ENCODE measurements at places on chromosomes 7 and 10.

DNA sequence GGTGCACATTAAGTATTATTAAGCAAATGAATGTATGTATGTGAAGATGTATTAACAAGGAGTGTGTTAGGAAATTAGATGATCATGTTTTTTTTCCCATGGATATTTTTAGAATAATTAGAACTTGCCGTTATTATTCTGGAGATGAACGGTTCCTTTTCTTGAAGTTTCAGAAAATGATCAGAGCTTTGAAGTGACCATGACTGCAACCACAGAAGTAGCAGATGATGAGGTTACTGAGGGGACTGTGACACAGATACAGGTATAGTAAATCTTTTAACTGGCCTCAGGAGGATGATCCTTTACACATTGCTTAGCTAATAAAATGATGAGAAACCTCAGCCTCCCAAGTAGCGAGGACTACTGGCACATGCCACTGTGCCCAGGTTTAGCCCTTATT lies 18.6 kb downstream of the DMTF1 start:
- DNase-seq, result no peak

DNA sequence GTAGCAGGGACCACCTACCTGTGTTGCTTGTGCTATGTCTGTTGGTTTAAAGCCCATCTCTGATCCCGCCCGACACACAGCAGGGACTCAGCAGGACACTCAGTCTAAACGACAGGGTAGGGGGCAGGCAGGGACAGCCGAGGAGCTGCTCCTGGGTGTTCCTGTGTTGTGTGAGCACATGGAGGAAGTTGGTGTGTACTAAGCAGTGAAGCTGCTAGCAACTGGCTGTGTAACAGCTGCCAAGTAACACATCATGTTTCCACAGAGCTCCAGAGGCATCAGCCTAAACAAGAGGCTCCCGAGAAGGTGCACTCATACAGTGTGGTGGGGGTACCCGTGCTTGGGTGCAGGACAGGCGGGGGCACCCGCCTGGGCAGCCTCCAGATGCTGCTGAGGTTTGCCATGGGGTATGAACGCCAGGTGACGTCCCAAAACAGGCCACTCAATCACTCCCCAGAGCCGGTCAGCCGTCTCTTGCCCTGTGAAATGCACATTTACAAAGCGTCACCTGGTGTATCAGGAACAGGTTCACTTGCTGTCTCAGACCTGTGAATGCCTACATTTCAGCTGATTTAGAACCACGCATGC lies 59.6 kb downstream of the PTPRN2 start:
- no peak for DNase-seq

DNA sequence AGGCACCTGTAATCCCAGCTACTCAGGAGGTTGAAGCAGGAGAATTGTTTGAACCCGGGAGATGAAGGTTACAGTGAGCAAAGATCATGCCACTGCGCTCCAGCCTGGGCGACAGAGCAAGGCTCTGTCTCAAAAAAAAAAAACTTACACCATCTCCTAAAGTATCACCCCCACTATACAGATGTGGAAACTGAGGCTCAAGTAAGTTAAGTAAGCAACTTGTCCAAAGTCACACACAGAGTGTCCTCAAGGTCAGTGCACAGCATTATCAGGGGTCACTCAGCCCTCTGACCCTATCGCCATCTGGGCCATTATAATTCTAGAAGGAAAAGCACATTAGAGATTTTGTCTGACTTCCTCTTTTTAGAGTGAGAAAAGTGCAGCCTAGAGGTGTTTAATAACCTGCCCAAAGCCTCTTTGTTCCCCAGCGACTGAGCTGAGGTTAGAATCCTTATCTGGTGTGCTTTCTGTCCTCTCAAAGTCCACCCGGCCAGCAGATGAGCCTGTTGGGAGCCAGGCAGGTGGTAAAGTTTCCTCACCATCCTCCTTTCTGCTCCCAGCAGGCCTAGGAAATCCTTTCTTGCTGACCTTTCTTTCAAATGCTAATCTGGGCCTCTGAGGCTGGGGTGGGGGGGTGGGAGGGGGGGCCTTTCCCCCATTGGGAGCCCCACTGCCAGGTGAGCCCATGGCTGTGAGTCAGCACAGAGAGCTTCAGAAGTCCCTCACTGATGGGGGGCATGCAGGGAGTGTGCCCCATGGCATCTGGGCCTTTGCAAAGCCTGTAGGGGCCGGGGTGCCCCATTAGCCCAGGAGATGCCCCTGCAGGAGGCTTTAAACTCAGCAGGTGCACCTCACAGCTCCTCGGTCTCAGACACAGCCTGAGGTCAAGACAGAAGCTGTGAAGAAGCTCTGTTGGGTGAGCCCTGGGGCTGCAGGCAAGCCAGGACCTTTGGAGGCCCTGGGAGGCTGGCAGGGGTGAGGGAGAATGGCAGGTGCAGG lies 12.0 kb upstream of the KCNMA1 start:
- no peak for DNase-seq

- DNase-seq, result no peak
Observed at GRCh38 chr10:100696477-100696901, 48.9 kb upstream of the PAX2 start.

DNA sequence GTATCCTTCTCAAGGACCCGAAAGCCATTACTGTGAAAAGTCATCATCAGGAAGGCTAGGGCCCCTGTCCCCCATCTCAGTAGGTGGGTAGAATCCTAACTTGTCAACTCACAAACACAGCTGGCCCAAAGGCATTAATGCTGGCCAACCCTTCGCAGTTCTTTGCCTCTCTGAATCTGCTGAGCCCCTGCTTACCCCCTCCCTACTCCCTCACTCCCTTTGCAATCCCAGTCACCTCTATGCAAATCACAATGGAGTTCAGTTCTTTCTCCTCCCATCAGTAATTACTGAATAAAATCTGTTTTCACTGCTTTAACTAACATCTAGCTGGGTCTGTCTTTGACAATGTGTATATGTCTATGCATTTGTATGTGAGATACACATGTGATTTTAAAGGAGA lies 38.1 kb upstream of the AOAH start:
- no peak for DNase-seq

GRCh38 chr7:140540136-140540777 lies 61.0 kb upstream of the MKRN1 start:
- DNase-seq, result peak; percentile 10

DNA sequence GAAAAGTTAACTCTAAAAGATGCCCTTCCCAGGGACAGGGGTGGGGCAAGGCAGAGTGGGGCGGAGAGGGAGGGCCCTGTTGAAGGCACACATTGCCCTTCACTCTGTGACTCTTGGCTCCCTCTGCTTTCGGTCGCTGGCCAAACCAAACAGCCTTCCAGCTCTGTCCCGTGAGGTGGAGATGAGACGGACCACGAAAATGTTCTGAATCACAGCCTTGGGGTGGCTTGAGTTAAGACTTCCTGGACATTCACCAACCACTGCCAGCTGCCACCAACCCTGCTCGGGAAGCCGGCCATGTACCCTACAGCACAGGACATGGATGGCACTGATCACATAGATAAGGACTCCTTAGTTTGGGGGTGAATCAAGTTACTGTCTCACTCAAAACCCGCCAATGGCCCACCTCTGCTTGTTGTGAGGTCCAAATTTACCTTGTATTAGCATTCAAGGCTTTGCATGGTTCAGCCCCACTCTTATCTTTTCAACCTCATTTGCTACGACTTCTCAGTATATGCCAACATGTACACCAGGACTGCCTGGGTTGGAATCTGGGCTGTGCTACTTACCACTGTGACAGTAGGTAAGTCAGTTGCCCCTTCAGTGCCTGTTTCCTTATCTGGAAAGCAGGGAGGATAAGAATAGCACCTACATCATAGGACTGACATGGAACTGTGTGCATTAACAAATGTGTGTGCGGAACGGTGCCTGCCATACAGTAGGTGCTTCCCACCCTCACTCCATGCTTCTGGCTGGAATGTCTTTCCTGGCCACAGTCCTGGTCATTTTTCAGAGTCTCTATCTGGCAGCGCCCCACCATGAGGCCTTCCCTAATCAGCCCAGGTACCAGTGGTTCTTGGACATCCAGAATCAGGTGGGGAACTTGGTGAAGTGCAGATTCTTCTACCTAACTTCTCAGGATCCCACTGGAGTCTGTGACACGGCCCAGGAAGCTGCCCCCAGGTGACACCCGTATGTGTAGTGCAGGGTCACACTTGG lies 28.0 kb downstream of the ITPRIP start:
- DNase-seq, result no peak

DNA sequence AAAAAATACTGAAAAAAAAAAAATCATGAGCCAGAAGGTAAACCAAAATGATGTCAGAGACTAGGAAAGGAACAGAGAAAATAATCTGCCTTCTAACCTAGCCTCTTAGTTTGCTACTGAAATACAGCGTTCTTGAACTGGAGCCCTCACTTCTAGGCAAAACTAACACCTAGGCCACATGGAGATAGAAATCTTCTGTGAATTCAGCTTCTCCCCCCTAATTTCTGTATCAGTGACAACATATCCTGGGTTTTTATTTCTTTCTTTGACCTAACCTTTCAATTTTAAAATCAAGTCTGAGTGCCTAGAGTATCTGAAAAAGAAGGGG lies 100.1 kb upstream of the GLCCI1 start:
- no peak for DNase-seq

DNA sequence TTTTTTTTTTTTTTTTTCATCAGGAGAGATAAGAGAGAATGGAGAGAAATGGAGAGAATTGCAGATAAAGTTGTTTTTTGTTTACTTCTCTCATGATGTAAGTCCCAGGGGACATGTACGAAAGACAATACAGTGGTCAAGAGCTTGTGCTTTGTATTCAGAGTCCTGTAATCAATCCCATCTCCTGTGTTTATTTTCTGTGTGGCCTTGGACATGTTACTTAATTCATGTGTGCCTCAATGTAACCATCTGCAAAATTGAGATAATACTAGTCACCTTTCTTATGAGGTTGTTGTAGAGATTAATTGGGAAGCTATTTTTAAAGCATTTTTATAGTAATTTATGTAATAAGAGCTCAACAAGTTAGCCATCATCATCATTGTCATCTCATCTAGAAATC lies 117.5 kb downstream of the CDK14 start:
- DNase-seq, result no peak

- no peak for DNase-seq
Observed at GRCh38 chr10:17028798-17029197, 100.8 kb downstream of the CUBN start.

DNA sequence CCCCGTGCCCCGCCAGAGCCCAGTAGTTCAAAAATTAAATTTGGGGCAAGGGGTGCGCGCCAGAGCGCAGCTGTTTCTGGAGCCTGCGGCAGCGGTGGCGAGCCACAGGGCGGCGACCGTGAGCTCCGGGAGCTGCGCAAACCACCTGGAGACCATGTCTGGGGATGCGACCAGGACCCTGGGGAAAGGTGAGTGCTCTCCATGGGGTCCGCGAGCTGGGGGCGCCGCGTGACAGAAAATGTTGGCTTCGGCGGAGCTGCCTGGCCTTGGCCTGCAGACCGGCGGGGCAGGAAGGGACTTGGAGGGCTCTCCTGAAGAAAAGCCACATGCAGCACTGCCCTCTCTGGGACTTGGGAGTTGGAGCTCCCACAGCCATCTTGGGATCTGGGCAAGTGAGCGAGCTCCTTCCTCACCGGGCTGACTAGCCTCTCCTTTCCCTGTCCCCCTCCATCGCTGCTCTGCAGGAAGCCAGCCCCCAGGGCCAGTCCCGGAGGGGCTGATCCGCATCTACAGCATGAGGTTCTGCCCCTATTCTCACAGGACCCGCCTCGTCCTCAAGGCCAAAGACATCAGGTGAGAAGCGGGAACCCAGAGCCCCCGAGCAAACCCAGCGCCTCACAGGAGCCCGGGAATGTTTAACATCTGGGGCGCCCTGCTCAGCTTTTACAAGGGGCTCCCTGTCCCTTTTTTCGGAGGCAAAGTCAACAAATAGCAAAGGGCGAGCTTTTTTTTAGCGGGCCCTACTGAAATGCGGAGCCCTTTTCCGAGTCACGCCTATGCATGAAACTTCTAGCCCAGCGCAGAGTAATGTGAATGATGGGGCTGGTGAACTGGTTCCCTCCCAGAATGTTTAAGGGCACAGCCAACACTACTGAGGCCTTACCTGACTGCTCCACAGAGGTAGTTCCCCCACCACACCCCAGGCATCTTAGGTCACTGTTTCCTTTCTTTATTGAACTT lies 6.1 kb downstream of the GSTO2 start:
- no peak for DNase-seq

- DNase-seq, result no peak
Observed at GRCh38 chr10:49309691-49310411, 10.9 kb downstream of the C10orf71 start.

DNA sequence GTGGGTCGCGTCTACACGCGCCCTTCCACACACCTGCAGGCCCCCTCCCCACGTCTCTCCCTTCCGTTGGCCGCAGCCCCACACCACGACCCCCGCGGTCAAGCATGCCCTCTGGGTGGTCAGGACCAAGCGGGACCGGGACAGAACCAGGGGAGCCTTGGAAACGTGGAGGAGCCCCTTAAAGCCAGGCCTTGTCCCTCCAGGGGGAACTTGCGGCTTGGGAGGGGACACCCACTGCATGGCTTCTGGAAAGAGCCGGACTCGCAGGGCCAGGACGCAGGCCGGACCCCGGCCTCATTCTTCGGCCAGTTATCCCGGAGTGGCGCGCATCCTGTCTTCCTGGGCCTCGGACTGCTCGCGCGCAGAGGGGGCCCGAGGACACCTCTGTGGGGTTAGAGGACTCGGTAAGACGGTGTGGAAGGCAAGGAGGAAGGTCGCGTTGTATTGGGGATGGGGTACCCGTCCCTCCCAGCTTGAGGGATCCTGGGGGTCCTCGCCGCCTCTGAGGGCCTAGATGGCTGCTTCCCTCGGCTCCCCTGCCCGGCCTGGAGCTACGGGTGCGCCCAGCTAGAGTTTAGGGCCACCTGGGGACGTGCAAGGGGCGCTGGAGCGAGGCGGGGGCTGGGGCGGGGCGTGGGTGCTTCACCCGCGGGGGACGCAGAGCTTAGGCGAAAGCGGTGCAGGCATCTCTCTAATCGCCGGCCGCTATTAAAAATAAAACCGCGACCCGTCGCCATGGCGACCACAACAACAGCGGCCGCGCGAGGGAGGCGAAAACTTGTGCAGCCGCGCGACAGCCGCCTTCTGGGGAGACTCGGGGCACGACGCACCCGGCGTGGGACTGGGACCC lies 1.8 kb upstream of the PDGFA start:
- no peak for DNase-seq

DNA sequence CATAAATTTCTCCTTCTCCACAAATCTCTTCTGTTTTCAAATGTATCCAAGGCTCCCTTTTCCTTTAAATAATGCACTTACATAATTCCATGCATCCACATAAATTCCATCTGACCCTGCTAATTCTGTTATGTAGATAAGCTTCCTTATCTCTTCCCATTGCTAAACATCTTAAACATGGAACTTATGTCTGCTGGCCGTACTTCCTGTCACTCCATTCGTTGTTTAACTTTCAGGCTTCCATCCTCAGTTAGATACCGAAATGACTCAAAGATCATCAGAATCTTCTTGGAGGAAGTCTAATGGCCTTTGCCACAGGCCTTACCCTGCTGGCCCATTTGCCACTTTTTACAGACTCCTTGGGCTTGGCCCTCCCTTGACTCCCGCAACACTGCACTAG lies 330.9 kb downstream of the GFRA1 start:
- no peak for DNase-seq

GRCh38 chr7:114979388-114979787 lies 57.5 kb downstream of the MDFIC start:
- no peak for DNase-seq

GRCh38 chr10:91551856-91552255 lies 81.0 kb downstream of the PPP1R3C start:
- DNase-seq, result peak; percentile 52

Data from NCI-H1092 (cell line).